ENCODE measurements at places on chromosomes 12 and 14. TPM values are rescaled to one million over a fixed set of nuclear protein-coding genes. Genes with fewer than 3 reads are reported as not detected.

DNA sequence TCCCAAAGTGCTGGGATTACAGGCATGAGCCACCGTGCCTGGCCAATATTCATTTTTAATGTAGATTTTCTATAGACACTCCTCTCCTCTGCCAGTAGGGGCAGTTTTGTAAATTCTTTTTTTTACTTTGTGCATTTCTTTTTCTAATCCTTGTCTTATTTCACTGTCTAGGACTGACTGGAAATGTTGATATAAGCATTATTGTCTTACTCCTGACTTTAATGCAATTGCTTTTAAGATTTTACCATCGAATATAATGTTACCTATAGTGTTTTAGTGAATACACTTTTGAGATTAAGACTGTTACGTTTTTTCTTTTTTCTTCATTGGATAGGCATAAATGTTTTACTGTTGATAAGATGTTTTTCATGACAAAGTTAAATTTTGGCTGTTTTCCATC is 35.4 kb upstream of the EMP1 start:
- no peak for DNase-seq
- no peaks in the 10 kb centered on the region for H3K36me3 ChIP-seq
- H3K4me3 ChIP-seq, result no peak overlapping the region
- no peak overlapping the region for H3K27ac ChIP-seq
- peaks cover 19% of the 10 kb centered on the region for H3K4me1 ChIP-seq

DNA sequence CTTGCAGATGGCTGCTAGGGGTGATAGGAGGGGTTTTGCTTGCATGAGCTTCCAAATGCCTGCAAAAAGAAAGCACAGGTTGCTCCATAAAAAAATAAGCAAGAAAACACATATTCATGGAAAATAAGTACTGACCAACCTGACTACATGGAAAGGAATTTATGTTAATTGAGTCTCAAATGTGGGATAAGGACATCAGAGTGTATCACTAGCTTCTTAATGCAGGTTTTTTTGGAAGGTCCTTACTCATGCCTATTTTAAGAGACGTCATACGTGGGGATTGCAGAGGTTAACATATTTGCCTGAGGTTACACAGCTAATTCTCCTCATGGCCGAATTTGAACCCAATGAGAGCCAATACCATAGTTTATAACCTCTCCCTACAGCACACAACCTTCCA is 116.2 kb downstream of the ASCL1 start:
- no peaks in the 10 kb centered on the region for H3K27me3 ChIP-seq
- no peak overlapping the region for H3K4me3 ChIP-seq
- DNase-seq, result no peak
- no peak overlapping the region for H3K27ac ChIP-seq

GRCh38 chr12:80200414-80200813 is 101.1 kb downstream of the OTOGL start:
- peaks cover 7% of the 10 kb centered on the region for H3K27me3 ChIP-seq
- no peak for DNase-seq
- H3K36me3 ChIP-seq, result no peaks in the 10 kb centered on the region
- H3K27ac ChIP-seq, result no peak overlapping the region
- no peak overlapping the region for H3K4me3 ChIP-seq
- H3K4me1 ChIP-seq, result no peaks in the 10 kb centered on the region

- peaks cover 3% of the 10 kb centered on the region for H3K4me1 ChIP-seq
- DNase-seq, result no peak
- no peaks in the 10 kb centered on the region for H3K36me3 ChIP-seq
- no peak overlapping the region for H3K4me3 ChIP-seq
Measured at GRCh38 chr14:49306152-49306751, 279.9 kb downstream of the RPS29 start.

Gene ERH
- total RNA-seq, result 385 TPM

GRCh38 chr14:71905031-71905430 is 27.2 kb upstream of the RGS6 start:
- no peaks in the 10 kb centered on the region for H3K36me3 ChIP-seq
- H3K27me3 ChIP-seq, result peaks cover 31% of the 10 kb centered on the region
- DNase-seq, result no peak
- no peak overlapping the region for H3K27ac ChIP-seq

Gene C12orf54
- not detected for total RNA-seq

- H3K36me3 ChIP-seq, result no peaks in the 10 kb centered on the region
- no peaks in the 10 kb centered on the region for H3K27me3 ChIP-seq
- no peak overlapping the region for H3K4me3 ChIP-seq
- no peak overlapping the region for H3K27ac ChIP-seq
Measured at GRCh38 chr14:34087571-34087970, 136.7 kb upstream of the EGLN3 start.

- no peak for DNase-seq
- no peaks in the 10 kb centered on the region for H3K4me1 ChIP-seq
- no peak overlapping the region for H3K27ac ChIP-seq
- no peaks in the 10 kb centered on the region for H3K36me3 ChIP-seq
- peaks cover 7% of the 10 kb centered on the region for H3K27me3 ChIP-seq
- no peak overlapping the region for H3K4me3 ChIP-seq
Measured at GRCh38 chr12:5260591-5261086, 171.3 kb upstream of the NTF3 start.

GRCh38 chr12:95116773-95117172 is 43.4 kb upstream of the NR2C1 start:
- no peaks in the 10 kb centered on the region for H3K36me3 ChIP-seq
- no peak for DNase-seq
- no peaks in the 10 kb centered on the region for H3K27me3 ChIP-seq
- no peak overlapping the region for H3K27ac ChIP-seq
- peaks cover 4% of the 10 kb centered on the region for H3K4me1 ChIP-seq
- H3K4me3 ChIP-seq, result no peak overlapping the region

Gene KRT78
- total RNA-seq, result not detected

DNA sequence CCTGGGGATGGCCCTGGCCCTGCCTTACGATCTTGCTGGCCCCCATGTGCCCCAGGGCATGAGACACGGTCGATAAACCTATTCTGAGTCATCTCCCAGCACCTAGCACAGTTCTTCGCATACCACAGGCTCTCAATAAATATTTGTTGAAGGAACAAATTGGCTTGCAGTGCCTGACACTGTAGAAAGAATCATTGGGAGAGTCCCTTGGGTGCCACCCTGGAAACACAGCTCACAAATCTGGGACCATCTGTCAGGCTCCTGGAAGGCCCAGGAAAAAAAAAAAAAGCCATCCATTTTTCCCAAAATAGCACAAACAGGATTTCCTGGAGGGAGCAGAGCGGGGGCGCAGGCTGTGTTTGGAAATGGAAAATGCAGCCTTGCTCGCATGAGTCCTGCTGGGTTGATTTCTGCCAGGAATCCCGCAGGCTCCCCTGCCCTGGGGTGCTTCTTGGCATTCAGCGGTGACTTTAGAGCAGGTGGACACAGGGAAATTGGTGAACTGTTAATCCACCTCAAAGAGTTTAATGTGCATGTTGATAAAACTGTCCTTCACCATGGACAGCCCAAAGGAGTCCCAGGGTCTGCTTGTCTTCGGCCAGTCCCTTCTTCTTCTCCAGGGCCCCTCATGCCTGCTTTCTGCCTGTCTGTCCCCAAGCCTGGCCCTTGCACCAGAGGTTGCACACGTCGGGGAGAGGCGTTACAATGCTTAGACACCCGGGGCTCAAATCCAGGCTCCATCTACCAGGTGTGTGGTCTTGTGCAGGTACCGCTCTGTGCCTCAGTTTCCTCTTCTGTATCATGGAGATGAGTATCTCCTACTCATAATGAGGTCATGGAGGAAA is 106.1 kb upstream of the RFLNA start:
- H3K4me3 ChIP-seq, result no peak overlapping the region
- H3K27me3 ChIP-seq, result no peaks in the 10 kb centered on the region
- H3K36me3 ChIP-seq, result no peaks in the 10 kb centered on the region
- no peaks in the 10 kb centered on the region for H3K4me1 ChIP-seq

GRCh38 chr14:88975043-88975830 is 150.8 kb downstream of the TTC8 start:
- no peak for DNase-seq
- no peak overlapping the region for H3K27ac ChIP-seq
- H3K4me3 ChIP-seq, result no peak overlapping the region
- peaks cover 26% of the 10 kb centered on the region for H3K27me3 ChIP-seq
- H3K4me1 ChIP-seq, result no peaks in the 10 kb centered on the region
- H3K36me3 ChIP-seq, result no peaks in the 10 kb centered on the region

DNA sequence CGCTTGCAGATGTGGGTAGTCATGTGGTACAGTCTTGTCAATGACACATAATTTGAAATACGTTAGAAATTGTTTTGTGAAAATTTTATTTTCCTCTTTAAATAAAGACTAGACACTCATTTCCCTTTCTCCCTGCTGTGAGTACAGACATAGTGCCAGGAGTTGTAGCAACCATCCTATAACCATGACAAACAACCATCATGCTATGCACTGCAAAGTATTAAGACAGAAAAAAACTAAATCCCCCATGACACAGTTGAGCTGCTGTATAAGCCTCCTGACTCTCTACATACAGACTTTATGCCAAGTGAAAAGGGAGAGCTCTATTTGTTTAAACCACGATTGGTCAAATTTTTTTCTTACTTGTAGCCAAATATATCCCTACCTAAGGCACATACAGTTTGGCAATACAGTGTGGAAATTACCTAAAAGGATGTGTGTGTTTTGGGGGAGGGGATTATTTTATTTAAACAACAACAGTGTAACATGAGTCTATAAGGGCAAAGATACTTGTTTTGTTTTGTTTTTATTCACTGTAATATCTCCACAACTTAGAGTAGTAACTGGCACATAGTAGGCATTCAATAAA is 45.0 kb upstream of the KRR1 start:
- no peak overlapping the region for H3K27ac ChIP-seq
- H3K27me3 ChIP-seq, result peaks cover 18% of the 10 kb centered on the region
- no peaks in the 10 kb centered on the region for H3K4me1 ChIP-seq
- H3K4me3 ChIP-seq, result no peak overlapping the region
- DNase-seq, result no peak

DNA sequence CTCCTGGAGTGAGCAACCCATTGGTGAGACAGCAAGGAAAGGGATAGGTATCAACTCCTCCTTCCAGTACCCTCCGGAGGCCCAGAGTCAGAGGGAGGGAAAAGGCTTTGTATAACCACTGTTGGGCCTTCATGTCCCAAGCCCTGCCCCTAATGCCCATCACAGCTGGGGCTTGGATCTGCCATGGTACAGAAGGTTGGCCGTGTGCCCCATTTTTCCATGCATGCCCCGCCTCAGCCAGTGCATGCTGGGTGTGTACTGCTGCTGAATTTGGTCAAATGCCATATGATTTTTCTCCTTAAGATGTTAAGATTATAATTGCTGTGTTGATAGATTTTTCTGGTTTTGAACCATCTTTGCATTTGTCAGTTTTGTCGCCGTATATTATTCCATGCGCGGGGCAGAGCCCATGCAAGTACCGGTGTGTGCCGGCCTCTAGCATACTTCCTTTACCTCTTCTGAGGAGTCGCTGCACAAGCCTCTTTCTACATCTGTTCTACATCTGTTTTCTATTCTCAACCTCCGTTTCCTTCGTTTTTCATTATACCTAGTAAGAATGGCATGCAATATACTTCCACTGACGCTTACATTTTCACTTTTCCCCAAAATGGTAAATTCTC is 26.6 kb downstream of the PPP2R5C start:
- no peak for DNase-seq
- no peaks in the 10 kb centered on the region for H3K27me3 ChIP-seq
- no peak overlapping the region for H3K4me3 ChIP-seq
- peaks cover 12% of the 10 kb centered on the region for H3K36me3 ChIP-seq

DNA sequence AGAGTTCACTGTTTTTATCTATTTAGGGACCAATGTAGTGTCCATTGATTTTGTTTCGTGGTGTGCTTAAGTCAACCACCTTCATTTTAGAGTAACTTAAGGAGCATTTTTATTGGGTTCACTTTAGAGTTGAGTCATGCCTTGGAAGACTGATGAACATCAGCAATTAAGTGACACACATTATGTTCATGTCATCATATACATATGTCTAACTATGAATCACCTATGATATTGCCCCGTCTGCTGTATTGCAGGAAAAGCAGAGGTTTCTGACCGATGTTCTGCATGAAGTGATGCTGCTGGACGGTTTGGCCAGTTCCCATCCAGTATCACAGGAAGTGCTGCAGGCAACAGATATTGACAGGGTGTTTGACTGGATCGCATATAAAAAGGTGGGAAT is 227.1 kb downstream of the TRHDE start:
- no peak overlapping the region for H3K27ac ChIP-seq
- no peaks in the 10 kb centered on the region for H3K27me3 ChIP-seq
- H3K36me3 ChIP-seq, result no peaks in the 10 kb centered on the region
- no peaks in the 10 kb centered on the region for H3K4me1 ChIP-seq
- DNase-seq, result no peak

Gene ARHGEF40
- 0.09 TPM for total RNA-seq

Gene CD9
- total RNA-seq, result 11.5 TPM

- H3K27ac ChIP-seq, result peak overlapping the region; percentile 100
- no peaks in the 10 kb centered on the region for H3K27me3 ChIP-seq
- H3K36me3 ChIP-seq, result peaks cover 62% of the 10 kb centered on the region
- DNase-seq, result peak; percentile 94
Measured at GRCh38 chr14:68788996-68789820, 3.7 kb downstream of the ZFP36L1 start.

DNA sequence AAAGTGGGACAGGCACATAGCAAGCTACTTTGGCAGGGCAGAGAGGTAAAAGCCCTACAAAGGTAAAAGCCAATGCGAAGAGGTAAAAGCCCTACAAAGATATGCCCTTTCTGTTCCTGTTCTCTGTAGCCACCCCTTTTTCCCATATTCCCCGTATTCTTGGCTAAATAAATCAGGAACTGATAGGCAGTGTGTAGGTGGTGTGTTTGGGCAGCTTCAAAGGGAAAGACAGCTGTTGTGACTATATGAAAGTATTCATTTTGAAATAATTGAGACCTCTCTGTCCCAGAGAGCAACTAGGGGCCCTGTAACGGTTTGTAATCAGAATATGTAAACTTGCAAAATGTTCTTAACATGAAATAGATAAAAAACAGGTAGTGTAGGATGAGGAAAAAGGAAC is 11.3 kb upstream of the SLC41A2 start:
- peaks cover 3% of the 10 kb centered on the region for H3K27me3 ChIP-seq
- H3K4me3 ChIP-seq, result no peak overlapping the region
- no peak for DNase-seq
- no peaks in the 10 kb centered on the region for H3K4me1 ChIP-seq
- H3K27ac ChIP-seq, result no peak overlapping the region
- no peaks in the 10 kb centered on the region for H3K36me3 ChIP-seq

DNA sequence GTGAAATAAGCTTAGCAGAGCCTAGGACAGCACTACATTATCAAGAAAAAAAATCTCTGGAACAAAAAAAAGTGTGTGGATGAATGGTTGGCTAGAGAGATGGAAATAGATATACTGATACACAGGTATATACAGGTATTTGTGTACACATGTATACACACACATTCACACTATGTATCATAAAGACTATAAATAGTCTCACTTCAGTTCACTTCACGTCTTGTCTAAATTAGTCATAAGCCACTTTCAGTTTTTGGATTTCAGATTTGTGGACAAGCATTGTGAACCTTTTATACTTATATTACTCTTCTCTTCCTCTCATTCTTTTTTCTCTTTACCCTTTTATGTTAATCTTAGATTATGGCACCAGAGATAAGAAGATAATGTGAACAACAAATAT is 41.8 kb upstream of the SLC6A15 start:
- H3K27ac ChIP-seq, result no peak overlapping the region
- H3K36me3 ChIP-seq, result no peaks in the 10 kb centered on the region
- no peaks in the 10 kb centered on the region for H3K4me1 ChIP-seq
- no peak for DNase-seq
- H3K27me3 ChIP-seq, result no peaks in the 10 kb centered on the region

Gene EEA1
- 33.2 TPM for total RNA-seq
